Chondrocyte (in vitro differentiated cells): ENCODE measurements at places on chromosomes 4 and X.

DNA sequence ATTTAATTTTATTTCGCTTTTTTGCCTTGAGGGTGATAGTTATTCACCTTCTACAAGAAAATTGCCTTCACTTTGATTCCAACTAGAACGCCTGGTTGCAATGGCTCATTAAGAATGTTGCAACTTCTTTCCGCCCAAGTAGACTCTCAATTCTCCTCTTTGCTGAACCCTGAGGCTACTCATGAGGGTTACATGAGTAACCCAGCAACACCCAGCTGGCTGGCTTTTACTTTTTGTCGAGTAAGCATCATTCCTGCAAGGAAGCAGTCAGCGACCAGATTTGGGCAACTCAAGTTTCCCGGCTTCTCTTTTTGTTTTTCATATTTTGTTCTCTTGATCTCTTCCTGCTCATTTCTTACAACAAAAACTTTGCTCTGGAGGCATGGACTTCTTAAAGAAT lies 495.4 kb downstream of the PACRGL start:
- no peak for DNase-seq

DNA sequence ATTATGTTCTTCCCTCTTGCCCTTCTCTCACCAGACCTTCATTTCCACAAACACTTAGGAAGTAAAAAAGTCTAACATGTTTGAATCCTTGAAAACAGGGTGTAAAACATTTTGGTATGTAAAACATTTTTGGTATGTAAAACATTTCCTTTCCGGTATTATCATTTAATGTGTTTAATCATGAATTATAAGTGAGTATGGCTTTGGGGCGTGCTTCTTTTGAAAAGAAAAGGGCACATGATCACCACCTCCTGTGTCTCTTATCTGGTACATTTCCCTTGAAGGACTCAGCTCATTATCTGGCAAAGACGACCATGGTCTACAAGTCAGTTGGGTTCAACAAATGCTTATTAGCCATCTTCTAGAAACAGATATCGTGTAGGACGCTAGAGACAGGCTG lies 283.6 kb downstream of the FRMPD4 start:
- DNase-seq, result no peak

- DNase-seq, result no peak
These were observed 3.5 kb upstream of the GSX2 start for GRCh38 chr4:54096295-54096962.

- DNase-seq, result no peak
These were observed 120.4 kb upstream of the SCML1 start for GRCh38 chrX:17616936-17617335.

GRCh38 chr4:121594796-121595526 lies 101.8 kb downstream of the ANXA5 start:
- DNase-seq, result no peak

GRCh38 chr4:13212936-13213335 lies 271.2 kb downstream of the RAB28 start:
- DNase-seq, result no peak

DNA sequence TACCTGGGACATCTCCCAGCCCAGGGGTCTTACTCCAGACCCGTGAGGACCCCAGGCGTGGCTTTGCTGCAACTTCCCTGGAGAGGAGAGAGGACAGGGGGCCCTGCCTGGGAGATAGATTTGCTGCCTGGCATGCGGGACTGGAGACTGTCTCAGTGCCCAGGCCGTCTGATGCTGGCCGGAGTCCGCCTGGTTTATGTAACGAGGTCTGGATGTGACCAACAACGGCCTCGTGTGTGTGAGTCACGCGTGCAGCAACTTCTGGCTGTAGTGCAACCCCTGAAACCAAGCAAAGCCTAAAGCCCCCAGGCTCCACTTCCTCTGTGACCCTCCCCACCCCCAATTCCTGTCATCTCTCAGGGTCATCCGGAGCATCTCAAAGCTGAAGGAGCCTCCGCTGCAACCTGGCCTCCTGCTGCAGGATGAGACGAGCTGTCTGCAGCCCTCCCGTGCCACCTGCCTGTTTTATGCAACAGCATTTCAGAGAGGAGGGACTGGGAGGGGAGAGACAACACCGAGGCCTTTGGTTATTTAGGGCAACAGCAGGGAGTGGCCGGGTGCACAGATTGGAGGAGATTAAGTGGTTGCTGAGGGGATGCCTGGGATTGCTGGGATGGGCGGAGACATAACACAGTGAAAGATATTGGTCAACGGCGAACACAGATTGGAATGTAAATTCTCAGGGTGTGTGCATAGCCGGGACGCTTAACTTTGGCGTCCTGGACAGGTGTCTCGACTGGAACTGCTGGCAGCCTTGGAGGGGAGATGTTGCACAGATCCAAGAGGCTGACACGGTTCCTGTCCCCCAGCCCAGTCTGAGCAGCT lies 16.0 kb downstream of the XG start:
- DNase-seq, result no peak

GRCh38 chr4:39285111-39285795 lies 80.9 kb downstream of the RFC1 start:
- DNase-seq, result no peak

DNA sequence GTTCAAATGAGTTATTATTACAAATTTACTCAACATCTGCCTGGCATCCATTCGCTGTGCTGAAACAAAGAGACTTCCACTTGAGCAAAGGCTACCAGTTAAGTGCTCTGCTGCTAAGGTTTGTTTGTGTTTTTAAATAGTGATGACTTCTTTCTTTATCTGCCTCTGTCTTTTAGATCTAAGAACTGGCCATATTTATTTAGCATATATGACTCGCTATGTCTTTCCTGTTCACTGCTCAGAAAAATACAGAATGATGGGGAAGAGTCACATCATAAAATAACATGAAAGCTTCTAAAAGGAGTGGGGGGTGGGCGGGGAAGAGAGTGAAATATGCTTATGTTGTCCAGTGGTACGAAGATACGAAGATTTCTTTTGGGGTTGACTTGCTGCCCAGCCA lies 322.2 kb downstream of the GPAT3 start:
- no peak for DNase-seq

GRCh38 chr4:110224812-110225211 lies 26.4 kb upstream of the ELOVL6 start:
- no peak for DNase-seq

GRCh38 chr4:98314791-98315565 lies 53.8 kb downstream of the RAP1GDS1 start:
- no peak for DNase-seq

DNA sequence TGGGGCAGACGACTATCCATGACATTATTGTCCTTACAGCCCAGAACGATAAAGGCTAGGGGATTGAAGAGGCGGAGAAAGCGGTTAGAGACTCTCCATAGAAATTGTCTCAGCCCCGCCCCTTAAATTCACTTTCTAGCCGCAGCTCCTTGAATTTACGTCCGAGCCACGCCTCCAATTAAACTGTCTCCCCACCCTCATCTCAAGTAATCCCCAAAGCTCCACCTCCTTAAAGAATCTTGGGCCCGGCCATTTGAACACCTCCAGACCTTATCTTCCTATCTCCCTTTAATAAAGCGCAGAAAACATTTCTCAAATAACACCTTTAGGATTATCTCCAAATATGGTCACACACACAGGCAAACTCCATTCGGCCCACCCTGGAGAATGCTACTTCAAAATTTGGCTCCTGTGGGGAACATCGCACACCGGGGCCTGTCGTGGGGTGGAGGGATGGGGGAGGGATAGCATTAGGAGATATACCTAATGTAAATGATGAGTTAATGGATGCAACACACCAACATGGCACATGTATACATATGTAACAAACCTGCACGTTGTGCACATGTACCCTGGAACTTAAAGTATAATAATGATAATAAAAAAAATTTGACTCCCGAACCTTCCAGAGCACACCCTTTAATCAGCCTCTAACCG lies 7.2 kb upstream of the MAGIX start:
- no peak for DNase-seq

GRCh38 chr4:155891058-155891457 lies 12.4 kb upstream of the TDO2 start:
- no peak for DNase-seq

DNA sequence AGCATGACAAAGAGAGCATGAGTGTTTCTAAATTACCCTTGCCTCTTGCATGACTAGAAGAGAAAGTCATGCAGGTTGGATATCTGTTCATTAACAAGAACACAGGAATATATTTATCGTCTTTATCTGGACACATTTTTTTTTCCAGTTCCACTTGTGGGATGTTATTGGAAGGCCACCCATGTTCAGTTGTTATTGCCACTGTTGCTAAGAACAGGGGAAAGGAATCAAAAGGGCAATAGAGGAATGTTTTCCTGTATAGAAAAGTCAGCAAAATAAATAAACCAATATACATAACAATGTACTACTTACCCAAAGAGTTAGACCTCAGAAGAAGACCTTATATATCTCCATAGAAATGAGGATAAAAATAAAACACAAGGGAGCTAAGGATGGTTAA lies 270.1 kb downstream of the QDPR start:
- DNase-seq, result no peak

GRCh38 chr4:169098532-169098931 lies 88.5 kb upstream of the CBR4 start:
- DNase-seq, result no peak

- no peak for DNase-seq
These were observed 21.8 kb downstream of the FHL1 start for GRCh38 chrX:136168929-136169735.

DNA sequence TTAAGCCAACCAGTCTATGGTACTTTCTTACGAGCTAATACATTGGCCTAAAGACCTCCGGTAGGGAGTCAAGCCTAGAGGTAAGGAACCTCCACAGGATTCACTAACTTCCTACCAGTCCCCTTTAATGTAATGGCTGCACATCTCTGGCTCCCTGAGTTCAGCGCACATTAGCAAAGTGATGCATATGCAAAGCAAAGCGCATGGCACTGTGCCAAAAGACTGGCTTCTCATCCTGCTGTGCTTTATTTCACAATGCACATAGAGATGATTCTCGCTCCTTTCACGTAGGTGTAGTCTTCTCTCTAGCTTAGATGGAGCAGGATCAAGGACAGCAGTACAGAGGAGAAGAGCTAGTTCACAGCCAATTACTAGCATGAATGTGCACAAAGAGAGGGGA lies 14.6 kb upstream of the CLTRN start:
- no peak for DNase-seq

- no peak for DNase-seq
These were observed 8.6 kb downstream of the F9 start for GRCh38 chrX:139538907-139539790.

- no peak for DNase-seq
These were observed 56.6 kb downstream of the AASDH start for GRCh38 chr4:56330691-56331090.

- no peak for DNase-seq
These were observed 65.8 kb downstream of the RASGEF1B start for GRCh38 chr4:81405900-81406401.

DNA sequence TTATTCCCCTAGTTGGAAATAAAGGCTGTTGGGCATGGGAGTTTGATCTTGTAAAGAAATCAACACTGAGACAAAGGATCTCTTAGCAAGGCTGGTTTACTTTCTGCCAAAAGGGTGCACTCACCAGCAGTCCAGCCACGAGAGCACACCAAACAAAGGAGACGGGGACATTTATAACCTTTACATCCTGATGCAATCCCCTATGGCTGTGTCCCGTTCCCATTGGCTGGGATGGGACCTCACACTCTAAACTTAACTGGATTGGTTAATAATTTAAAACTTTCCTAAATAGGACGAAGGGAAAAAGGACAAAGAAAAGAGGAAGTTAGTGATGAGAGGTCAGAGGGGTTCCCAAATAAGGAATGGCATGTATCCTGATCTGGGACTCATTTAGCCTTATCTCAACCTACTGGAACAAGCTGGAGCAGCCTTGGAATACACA lies 17.9 kb downstream of the METAP1 start:
- DNase-seq, result no peak

GRCh38 chrX:153557618-153558355 lies 40.3 kb downstream of the ATP2B3 start:
- DNase-seq, result no peak

DNA sequence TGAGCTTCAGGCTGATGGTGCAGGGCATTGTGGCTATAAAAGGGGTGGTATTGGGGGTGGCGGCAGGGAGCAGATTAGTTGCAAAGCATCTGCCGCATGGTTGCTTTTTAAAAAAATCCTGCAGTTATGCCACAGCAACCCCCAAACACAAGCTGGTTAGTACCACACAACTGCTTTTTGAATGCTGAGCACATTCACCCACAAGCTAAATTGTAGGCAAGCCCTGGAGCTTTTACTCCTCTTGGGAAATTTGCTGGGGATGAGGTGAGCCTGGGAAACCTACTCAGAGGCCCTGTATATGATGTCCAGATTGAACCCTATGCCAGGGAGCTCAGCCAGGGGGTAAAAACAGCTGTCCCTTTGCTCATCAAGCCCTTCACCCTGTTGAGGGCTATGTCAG lies 33.8 kb upstream of the TRIM2 start:
- no peak for DNase-seq

DNA sequence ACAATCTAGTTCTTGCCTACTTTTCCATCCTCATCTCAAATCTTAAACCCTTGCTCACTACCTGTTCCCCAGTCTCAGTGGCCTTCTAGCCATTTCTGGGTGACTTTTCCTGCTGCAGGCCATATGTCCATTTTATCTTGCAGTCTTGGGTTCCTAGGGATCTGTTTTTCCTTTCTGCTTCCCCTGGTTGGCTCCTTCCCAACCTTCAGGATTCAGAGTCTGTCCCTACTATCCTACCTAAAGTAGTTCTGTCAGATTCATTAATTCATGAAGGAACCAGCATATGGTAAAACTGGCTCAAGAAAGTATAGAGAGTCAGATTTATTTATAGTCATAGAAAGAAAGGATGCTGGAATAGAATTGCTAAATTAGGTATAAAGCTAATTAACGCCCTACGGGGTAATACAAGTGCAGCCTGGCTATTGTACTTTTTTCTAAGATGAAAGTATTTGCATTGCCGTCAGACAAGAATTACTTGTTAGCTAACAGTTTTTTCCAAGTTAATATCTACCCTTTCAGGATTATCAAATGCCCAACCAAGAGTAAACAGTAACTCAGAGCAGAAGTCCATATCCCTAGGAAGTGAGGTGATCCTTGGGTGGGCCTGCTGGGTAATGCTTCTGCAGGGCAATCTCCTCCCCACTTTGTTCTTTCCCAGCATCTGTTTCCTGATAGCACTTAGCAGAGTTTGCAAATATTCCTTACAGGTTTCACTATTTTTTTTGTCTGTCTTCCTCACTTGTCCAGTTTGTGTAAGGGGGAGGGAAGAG lies 63.6 kb downstream of the REPS2 start:
- no peak for DNase-seq
